ENCODE measurements at places on chromosomes 1 and 21. TPM values are rescaled to one million over a fixed set of nuclear protein-coding genes. Genes with fewer than 3 reads are reported as not detected.

Gene FCGR1A
- total RNA-seq: not detected

Gene LAPTM5
- not detected for total RNA-seq

Gene ACTN2
- total RNA-seq: 0.25 TPM

Gene LRRC53
- not detected for total RNA-seq

Gene CD1D
- total RNA-seq: not detected

Gene GPATCH3
- 7.5 TPM for total RNA-seq

Gene ST6GALNAC5
- 0.23 TPM for total RNA-seq

Gene SMCP
- total RNA-seq: not detected

Gene BCAS2
- 36.2 TPM for total RNA-seq

Gene CFAP107
- not detected for total RNA-seq

Gene CHRM3
- 0.62 TPM for total RNA-seq

Gene MAP3K7CL
- not detected for total RNA-seq

Gene C8A
- not detected for total RNA-seq

Gene OVAAL
- total RNA-seq: not detected

Gene UTS2
- total RNA-seq: not detected

Gene S100A16
- total RNA-seq: 96.5 TPM

Gene AHCTF1
- total RNA-seq: 71.5 TPM

- DNase-seq: no peak
These were observed 32.4 kb upstream of the DUSP10 start for GRCh38 chr1:221774054-221774842.

DNA sequence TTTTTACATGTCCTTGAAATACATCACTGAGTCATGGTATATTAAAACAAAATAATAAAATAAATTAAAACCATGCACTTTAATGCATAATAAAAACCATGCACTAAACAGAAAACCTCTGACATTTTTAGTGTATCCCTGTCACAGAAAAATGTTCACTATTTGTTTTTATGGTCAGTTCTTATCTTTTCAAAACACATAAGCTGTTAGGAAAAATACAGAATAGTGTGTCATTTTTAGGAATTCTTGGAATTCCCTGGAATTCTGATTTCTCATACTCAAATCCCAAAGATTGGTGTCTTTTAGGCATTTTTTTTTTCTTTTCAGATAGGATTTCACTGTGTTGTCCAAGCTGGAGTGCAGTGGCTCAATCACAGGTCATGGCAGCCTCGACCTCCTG lies 25.1 kb upstream of the TINAGL1 start:
- DNase-seq: no peak

DNA sequence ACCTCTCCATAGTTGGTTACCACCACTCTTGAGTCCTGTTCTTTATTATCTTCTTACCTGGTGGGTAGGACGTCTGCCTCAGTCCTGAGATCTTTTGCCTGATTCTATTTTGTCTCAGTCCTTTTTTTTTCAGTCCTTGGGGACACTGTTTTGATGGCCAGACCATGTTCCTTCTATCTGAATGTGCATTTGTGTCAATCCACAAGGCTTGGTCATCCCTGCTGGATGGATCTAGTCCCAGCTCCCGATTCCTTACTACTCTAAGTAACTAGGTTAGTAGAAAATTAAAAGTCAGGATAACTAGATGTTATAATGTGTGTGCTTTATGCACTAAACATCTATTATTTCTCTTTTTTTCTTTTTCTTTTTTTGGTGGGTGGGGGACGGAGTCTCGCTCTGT lies 28.1 kb upstream of the AK4 start:
- no peak for DNase-seq

- no peak for DNase-seq
These were observed 65.2 kb downstream of the FAAP20 start for GRCh38 chr1:2129256-2129943.

- DNase-seq: no peak
These were observed 5.4 kb downstream of the MEAF6 start for GRCh38 chr1:37509181-37509580.

DNA sequence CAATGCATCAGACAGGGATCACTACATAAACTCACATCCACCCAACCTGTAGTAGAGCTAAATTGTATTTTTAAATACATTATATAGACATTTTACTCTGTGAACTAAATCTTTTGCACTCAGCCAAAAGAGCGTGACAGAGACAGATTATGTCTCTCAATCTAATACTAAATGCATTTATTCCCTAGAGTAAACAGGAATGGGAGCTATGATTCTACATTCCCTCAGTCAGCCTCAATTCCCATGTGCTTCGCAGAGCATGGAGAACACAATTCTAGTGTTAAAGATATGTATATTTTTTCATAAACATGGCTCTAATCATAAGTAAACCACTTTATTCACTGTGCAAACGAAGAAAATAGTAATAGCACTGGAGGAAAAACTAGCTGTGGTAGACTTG lies 16.5 kb downstream of the PIGK start:
- no peak for DNase-seq

DNA sequence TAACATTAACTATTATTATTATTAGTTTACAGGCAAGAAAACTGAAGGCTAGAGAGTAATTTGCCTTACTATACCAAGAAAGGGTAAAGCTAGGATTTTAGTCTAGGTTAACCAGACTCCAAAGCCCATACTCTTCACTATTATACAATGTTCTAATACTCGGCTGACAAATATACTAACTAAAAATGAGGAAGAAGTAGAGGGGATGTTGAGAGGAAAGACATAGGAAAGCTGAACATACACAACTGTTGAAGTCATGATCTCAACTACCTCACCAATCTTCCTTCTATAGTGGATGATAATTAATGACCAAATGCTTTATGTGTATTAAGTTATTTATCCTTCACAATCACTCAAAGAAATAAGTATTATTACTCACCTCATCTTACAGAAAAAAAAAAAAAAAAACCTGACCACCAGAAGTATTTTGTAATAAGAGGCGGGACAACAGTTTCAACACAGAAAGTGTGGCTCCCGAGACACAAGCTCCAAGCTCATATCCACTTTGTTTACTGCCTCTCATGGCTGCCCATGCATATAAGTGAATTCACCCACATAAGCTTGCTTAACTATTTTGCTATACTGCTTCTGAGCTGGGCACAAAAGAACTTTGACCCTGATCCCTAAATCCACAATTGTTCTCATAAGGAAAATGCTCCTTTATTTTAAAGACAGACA lies 78.0 kb downstream of the USP1 start:
- no peak for DNase-seq

GRCh38 chr1:107547363-107548155 lies 406.7 kb downstream of the NTNG1 start:
- DNase-seq: no peak

DNA sequence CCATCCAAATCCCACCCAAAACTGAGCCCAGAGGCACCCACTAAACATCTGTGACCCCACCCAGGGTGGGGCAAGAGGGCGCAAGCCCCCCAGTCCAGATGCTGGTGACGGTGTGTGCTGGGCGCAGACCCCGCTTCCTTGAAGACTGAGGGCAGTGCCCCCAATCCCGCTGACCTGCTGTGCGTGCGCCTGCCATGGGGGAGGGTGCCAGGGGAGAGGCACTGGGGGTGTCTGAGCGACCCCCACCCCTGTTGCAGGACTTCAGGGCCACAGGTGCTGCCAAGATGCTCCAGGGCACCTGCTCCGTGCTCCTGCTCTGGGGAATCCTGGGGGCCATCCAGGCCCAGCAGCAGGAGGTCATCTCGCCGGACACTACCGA lies 13.3 kb downstream of the COL6A2 start:
- no peak for DNase-seq

- DNase-seq: peak; percentile 47
These were observed 5.4 kb downstream of the PSEN2 start for GRCh38 chr1:226875641-226876295.

- no peak for DNase-seq
These were observed 87.4 kb downstream of the ADGRL4 start for GRCh38 chr1:78919150-78919549.

GRCh38 chr1:221765527-221765926 lies 23.6 kb upstream of the DUSP10 start:
- no peak for DNase-seq

- DNase-seq: no peak
These were observed 37.6 kb downstream of the TOR3A start for GRCh38 chr1:179119513-179119912.

- no peak for DNase-seq
These were observed 119.7 kb downstream of the ZNF281 start for GRCh38 chr1:200290010-200290685.

GRCh38 chr1:223802602-223803001 lies 43.1 kb downstream of the TP53BP2 start:
- DNase-seq: no peak

- DNase-seq: no peak
These were observed 108.7 kb upstream of the RNPC3 start for GRCh38 chr1:103416681-103417286.

GRCh38 chr1:222465211-222466041 lies 82.5 kb downstream of the HHIPL2 start:
- peak; percentile 94 for DNase-seq

GRCh38 chr1:169150641-169151337 lies 44.3 kb downstream of the ATP1B1 start:
- no peak for DNase-seq

DNA sequence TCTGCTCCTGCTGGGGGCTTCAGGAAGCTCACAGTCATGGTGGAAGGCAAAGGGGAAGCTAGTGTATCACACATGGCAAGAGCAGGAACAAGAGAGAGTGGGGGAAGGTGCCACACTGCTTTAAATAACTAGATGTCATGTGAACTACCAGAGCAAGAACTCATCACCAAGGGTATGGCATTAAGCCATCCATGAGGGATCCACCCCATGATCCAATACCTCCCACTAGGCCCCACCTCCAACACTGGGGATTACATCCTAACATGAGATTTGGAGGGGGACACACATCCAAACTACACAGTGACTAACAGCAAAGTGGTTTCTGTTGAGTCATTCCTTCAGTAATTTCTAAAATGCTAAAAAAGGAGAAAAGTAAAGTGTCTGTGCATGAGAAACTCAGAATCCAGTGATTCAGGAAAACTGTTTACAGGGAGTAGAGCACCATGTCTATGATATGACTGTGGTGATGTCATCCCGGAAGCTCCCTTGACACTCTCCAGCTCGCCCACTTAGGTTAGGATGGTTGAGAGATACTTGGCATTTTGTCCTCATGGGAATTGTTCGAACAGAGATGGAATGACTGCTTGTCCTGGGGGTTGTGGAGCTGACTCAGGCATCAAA lies 50.3 kb downstream of the CHD1L start:
- no peak for DNase-seq

DNA sequence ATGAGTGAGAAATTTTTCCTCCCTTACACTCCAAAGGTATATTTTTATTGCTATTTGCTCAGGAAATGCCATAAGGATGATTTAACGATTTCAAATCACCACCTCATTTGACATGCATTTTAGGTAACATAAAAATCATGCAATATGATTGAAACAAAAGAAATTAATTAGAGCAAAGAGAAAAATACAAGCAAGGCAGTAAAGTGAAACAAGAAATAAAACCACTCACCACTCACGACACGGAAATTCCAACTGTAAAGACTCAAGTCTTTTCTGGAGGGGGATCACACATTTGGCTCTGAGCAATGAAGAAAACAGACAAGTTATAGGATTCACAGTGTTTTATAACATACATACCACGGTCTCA lies 86.8 kb upstream of the ARHGAP29 start:
- DNase-seq: peak; percentile 32

GRCh38 chr1:207806531-207807325 lies 54.9 kb downstream of the CD46 start:
- DNase-seq: no peak

GRCh38 chr1:218945050-218945449 lies 228.6 kb upstream of the LYPLAL1 start:
- DNase-seq: no peak

GRCh38 chr1:41385398-41386195 lies 24.4 kb downstream of the FOXO6 start:
- no peak for DNase-seq

GRCh38 chr21:20882462-20883407 lies 115.5 kb upstream of the NCAM2 start:
- peak; percentile 35 for DNase-seq

DNA sequence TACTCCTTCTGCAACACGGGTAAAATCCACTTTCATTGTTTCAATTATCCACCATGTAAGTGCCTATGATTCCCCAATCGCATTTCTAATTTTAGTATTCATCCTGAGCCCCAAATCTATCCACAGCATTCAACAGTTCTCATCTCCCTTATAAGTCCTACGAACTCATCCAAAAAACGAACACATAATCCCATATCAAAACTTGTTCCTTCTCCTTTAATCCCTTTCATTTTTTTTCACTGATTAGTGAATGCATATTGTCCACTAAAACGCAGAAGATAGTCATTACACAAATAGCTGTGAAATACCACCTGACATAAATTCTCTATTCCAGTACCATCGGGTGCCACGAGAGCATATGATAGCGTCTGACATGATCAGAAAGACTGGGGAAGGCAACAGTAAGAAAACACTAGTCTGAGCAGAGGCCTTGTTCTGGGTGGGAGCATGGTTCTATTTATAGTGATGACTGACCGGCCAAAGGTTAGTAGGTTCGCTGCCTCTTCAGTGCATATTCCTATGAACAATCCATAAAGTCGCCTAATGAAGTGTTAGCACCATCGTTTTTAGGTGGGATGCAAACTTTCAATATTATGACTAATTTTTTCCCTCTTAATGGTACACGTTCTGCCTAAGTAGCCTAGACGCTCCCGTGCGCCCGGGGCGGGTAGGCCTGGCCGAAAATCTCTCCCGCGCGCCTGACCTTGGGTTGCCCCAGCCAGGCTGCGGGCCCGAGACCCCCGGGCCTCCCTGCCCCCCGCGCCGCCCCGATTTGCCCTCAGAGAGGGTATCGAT lies 648 bp downstream of the ATP5PF start:
- no peak for DNase-seq

DNA sequence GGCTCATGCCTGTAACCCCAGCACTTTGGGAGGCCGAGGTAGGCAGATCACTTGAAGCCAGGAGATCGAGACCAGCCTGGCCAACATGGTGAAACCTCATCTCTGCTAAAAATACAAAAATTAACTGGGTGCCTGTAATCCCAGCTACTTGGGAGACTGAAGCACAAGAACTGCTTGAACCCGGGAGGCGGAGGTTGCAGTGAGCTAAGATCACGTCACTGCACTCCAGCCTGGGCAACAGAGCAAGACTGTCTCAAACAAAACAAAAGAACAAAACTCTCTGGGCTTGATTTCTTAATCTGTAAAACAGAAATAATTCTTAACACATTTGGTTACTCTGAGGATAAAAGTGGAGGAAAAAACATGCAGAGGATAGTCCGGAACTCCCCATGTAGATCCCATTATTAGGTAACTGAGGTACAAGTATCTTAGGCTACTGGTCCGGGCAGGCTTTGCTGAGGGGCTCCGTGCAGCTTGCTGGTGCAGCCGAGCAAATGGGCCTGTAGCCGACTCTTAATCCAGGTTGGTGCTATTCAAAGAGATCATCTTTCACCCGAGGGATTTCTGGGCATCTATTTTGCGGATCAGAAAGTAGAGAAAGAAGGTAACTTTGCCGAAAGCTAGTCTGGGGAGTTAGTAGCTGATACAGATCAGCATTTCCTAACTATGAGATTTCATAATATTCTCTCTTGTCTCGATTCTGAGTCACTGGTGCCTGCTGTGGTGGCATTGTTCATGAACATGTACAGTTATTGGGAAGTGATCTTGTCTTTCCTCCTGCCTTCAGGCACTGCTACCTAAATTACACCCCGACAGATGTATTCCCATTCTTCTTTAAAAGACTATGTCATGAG lies 56.8 kb downstream of the NFIA start:
- no peak for DNase-seq
